ENCODE measurements at places on chromosomes 6 and 20. TPM values are rescaled to one million over a fixed set of nuclear protein-coding genes. Genes with fewer than 3 reads are reported as not detected.

DNA sequence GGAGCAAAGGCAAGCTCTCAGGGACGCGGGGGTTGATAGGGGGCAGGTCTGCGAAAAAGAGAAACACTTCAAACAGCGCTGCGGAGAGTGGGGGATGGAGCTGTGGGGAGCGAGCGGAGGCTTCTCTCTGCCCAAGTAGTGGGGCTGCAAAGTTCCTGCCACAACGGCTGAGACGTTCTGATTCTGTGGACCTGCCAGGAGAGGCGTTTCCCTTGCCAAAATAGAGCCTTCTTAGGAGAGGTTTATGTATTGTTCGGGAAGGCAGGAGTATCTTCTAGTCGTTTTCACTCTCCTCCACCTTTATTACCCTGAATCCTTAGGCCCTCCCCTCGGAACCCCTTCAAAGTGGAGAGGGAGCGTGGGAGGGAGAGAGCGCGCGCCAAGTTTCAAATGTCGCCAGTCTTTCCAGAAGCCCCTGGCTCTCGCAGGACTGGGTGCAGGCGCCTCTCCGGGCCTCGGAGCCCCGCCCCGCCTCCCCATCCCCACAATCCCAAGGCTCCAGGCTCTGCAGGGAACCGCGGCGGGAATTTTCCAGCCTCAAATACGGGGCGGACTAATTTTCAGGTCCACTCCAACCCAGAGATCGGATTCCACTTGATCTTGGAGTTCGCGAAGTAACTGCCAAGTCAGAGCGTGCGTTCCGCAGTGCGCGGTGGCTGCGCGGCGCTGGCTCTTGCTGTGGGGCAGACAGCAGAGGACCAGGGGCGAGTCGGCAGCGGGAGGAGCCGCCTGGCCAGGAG lies 10.0 kb upstream of the POU3F2 start:
- no peak for DNase-seq

Gene SCAF8
- total RNA-seq: 44.1 TPM

Gene SLC17A4
- not detected for total RNA-seq

- DNase-seq: no peak
Measured at GRCh38 chr6:88574031-88574430, 389.4 kb downstream of the RNGTT start.

DNA sequence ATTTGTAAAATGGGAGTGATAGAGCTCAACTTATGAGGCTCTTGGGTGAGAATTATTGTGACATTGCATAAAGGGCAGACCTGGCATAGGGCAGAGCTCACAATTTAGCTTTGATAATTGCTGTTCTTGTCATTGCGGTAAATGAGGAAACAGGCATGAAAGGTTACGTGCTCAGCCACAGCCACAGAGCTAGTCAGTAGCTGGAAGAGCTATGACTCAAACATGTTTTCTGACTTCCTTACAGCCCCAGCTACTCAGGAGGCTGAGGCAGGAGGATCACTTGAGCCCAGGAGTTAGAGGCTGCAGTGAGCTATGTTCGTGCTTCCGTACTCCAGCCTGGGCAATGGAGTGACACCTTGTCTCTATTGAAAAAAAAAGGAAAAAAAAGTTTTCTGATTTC lies 3.5 kb upstream of the GHRH start:
- DNase-seq: no peak

GRCh38 chr20:34880215-34880850 lies 3.9 kb downstream of the ACSS2 start:
- DNase-seq: no peak

GRCh38 chr20:44586289-44586911 lies 4.0 kb downstream of the PKIG start:
- no peak for DNase-seq

DNA sequence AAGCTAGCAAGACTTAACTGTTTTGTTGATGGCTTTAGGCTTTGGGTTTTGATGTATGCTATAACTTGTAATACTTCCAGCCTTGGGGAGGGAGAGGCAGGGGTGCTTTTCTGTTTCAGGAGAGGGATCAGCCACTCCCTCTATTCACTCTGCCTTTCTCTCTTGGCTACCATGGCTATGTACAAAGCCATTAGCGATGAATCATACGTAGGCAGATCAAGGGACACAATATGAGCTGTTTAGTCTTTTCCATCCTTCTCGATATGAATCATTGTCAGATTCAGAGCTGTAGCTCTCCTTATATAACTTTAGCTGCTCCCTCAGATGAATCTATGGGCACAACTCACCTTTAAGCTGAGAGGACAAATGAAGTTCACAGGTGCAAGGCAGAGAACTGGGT lies 230.6 kb downstream of the TSHZ2 start:
- DNase-seq: no peak

Gene CST5
- total RNA-seq: not detected

- no peak for DNase-seq
Measured at GRCh38 chr6:136520517-136520916, 29.7 kb downstream of the MAP7 start.

GRCh38 chr6:131733376-131734016 lies 22.7 kb upstream of the CTAGE9 start:
- DNase-seq: no peak

DNA sequence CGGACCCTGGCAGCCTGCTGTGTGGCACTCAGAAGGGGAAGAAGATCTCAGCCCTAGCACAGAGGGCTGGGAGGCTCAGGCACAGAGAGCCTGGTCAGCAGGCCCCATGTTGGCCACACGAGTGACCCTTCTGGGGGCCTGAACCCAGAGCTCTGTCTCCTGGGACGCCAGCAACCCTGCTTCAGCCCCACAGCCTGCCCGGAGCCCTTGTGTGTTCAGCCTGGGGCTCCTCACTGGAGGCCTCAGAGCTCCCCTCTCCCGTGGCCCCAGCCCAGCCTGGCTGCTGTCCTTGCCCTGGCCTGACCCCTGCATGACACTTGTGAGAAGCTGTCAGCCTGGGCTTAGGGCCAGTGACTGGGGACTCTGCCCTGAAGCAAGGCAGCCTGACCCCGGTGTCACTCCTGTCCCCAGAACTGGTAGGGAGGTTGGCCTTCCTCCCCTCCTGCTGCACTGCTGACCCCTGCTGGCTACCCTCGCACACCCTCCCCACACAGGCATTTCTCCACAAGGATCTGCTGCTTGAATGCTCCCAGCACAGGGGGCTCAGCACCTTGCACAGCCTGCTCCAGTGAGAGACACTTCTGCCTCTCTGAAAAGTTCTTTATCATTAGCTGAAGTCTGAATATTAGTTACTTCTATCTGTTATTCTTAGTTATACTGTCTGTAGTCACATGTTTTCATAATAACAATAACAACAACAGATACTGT lies 15.4 kb upstream of the IP6K3 start:
- DNase-seq: peak; percentile 67

- DNase-seq: no peak
Measured at GRCh38 chr20:55792049-55792448, 213.3 kb downstream of the CBLN4 start.

Gene LHFPL5
- not detected for total RNA-seq

GRCh38 chr6:24643920-24644319 lies 2.1 kb downstream of the KIAA0319 start:
- DNase-seq: no peak

Gene CPXM1
- 8.7 TPM for total RNA-seq

Gene CASS4
- 0.80 TPM for total RNA-seq

- no peak for DNase-seq
Measured at GRCh38 chr20:12056839-12057238, 139.1 kb downstream of the BTBD3 start.

DNA sequence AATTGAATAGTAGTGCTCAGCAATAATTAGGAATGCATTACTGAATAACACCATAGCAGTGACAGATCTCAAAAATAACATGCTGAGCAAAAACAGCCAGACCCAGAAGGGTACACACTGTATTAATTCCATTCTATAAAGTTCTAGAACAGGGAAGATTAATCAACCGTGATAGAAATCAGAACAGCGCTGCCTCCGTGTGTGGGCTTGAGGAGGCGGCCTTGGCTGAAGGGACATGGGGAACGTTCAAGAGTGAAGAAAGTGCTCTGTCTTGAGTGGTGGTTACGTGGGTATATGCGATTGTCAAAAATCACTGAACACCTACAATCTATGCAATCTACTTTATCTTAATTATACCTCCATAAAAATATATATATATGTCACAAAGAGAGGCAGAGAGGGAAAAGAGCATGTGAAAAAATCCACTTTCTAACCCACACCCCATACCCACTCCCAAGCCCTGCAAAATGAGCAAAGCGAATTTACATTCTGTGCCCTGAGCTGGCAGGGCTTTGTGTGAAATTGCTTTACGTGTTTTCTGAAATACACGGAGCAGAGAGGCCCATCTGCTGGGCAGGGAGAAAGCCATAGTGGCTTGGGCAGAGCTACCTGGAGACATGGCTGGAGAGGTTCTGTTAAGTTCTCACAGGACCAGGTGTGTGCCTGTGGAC lies 74.4 kb downstream of the NFATC2 start:
- no peak for DNase-seq

Gene ME1
- 23.4 TPM for total RNA-seq

Gene PTGIS
- total RNA-seq: 124 TPM

Gene BANF2
- total RNA-seq: not detected

DNA sequence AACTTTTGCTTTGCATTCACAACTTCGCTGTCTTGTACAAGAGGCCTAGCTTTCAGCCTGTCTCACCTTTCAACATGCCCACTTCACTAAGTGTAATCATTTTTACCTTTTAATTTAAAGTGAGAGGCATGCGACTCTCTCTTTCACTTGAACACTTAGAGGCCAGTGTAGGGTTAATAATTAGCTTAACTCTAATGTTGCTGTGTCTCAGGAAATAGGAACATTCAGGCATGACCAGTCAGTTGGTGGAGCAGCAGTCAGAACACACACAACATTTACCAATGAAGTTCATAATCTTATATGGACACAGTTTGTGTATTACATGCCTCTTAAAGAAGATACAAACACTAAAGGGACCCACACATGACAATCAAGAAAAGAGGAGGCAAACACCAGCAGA lies 47.6 kb downstream of the HTR1B start:
- DNase-seq: no peak

Gene OR12D2
- not detected for total RNA-seq

Gene TSBP1
- not detected for total RNA-seq

- DNase-seq: no peak
Measured at GRCh38 chr6:3696525-3697088, 54.9 kb downstream of the PXDC1 start.

GRCh38 chr6:48744948-48745347 lies 634.0 kb upstream of the PTCHD4 start:
- DNase-seq: no peak

DNA sequence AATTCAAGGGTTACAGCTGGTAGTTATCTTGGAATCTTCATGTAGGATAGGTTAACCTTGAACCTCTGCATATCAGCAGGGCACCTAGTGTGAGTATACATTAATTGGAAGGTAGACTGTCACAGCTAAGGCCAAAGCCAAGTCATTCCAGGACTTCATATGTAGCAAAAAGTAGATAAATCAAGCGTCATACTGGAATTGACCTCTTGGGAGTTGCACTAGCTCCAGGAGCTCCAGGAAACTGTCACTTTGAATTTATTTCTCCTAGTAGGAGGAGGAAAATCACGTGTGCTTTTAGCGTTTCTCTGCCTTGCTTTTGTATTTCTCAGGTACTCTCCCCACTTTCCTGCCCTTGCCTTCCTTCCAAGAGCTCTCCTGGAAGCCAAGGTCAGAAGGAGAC lies 30.3 kb downstream of the RIPOR2 start:
- no peak for DNase-seq

GRCh38 chr6:87237804-87238203 lies 82.4 kb downstream of the ZNF292 start:
- DNase-seq: no peak

DNA sequence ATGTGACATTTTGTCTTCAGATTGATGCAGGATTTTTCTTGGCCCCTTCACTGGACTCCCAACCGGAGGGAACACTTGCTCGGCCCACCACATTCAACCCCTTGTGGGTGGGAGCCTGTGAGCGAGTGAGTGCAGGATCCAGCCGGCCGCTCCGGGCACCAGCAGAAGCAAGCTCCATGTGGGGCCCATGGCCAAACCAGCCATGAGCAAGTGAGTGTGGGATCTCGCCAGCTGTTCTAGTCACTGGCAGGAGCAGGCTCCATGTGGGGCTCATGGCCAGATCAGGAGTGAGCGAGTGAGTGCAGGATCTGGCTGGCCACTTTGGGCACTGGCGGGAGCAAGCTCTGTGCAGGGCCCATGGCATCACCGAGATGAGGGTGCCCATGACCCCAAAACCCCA lies 42.6 kb downstream of the OSTM1 start:
- peak; percentile 16 for DNase-seq

Gene SLC24A3
- total RNA-seq: 4.1 TPM

Data from left cardiac atrium (tissue), 4 donors.